Epithelial cell of proximal tubule (primary cell): ENCODE measurements at places on chromosomes 3 and 15.

GRCh38 chr3:122272879-122273278 lies 52.2 kb upstream of the CSTA start:
- DNase-seq: no peak

GRCh38 chr15:73265536-73266153 lies 103.1 kb downstream of the HCN4 start:
- DNase-seq: no peak

- no peak for DNase-seq
Observed at GRCh38 chr15:28889346-28889745, 3.6 kb downstream of the APBA2 start.

DNA sequence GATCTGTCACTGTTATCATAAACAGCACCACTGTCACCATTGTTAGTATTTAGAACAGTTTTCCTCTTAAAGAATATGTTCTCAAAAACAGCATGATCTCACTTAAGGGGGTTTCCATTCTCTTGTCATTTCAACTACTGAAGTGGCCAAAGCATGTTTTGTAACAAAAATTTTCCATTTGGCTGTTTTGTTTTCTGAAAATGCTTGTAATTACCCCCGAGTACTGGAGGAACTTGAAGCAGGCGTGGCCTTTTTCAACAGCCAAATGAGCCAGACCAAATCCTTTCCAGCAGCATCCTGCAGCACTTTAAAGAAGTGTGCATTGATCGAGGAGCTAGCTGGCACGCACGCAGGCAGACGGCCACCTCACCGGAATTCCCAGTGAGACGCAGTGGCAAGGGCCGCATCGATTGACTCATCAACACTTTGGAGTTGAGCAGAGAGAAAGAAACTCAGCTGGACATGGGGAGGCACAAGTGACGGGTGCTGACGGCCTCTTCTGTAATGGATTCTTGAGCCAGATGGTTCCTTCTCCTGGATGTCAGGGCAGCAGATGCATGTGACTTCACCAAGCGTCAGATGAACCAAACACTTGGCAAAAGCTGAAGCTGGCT lies 234.3 kb upstream of the IGF1R start:
- no peak for DNase-seq

DNA sequence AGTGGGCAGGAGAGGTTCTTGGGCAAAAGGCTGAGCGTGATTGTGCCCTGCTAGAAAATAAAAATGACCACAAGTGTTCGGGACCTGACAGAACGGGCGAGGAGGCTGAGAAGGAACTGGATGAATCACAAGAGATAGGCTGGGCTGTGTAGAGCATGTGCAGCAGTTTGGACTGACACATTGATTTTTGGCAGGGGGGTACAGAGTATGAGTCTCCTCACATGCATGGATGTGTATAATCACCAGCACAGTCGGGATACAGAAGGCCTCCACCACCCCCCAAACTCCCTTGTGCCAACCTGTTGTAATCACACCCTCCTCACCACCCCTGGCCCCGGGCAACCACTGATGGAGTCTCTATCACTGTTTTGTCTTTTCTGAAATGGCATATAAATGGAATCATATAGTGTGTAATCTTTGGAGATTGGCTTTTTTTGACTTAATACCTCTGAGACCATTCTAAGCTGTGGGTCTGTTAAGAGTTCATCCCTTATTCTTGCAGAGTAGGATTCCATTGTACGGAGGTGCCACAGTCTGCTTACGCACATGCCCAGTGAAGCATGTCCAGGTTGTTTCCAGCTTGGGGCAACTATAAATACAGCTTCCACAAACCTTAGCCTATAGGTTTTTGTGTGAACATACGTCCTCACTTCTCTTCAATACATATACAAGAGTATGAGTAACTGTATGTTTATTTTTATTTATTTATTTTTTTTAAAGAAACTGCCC lies 438.8 kb downstream of the FOXP1 start:
- DNase-seq: no peak

DNA sequence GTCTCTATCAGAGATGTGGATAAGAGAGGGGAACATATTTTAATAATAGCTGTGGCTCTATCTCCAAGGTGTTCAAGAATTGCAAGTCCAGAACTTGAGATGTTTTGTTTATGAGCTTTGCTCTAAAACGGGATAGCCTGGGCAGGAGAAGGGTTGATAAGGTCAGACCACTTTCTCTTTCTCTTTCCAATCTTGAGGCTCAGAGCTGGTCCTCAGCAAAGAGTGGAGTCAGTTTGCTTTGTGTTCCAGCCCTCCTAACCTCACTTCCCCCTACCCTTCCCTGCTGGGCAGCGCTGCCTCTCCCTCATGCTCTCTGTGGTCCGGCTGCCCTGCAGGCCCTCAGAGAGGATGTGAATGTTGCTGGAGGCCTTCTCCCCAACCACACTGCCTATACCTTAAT lies 13.8 kb downstream of the KLHL6 start:
- DNase-seq: no peak

- DNase-seq: no peak
Observed at GRCh38 chr3:43692971-43693370, 2.2 kb downstream of the ABHD5 start.

DNA sequence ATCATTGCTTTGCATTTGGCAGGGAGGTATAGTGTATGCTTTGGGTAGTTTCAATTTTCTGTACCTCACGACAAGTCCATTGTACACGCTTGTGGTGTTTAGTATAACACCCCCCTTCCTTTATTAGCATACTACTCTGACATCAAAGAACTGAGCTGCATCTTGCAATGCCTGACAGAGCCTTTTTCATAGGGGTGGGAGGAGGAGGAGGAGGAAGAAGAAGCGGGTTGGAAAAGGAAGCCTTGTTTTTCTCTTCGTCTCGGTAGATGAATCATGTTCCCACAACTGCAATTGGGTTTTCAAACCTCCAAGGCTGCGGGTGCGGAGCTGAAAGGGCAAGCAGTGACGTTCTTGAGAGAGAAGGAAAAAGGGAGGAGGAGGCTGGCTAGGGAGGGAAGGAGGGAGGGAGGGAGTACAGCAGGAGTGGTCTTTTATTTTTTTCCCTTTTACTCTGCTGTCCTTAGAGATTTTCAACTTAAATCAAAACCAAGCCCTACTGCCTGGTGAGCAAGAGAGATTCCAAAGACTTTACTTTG lies 175.7 kb downstream of the KLHL25 start:
- DNase-seq: peak; percentile 48

DNA sequence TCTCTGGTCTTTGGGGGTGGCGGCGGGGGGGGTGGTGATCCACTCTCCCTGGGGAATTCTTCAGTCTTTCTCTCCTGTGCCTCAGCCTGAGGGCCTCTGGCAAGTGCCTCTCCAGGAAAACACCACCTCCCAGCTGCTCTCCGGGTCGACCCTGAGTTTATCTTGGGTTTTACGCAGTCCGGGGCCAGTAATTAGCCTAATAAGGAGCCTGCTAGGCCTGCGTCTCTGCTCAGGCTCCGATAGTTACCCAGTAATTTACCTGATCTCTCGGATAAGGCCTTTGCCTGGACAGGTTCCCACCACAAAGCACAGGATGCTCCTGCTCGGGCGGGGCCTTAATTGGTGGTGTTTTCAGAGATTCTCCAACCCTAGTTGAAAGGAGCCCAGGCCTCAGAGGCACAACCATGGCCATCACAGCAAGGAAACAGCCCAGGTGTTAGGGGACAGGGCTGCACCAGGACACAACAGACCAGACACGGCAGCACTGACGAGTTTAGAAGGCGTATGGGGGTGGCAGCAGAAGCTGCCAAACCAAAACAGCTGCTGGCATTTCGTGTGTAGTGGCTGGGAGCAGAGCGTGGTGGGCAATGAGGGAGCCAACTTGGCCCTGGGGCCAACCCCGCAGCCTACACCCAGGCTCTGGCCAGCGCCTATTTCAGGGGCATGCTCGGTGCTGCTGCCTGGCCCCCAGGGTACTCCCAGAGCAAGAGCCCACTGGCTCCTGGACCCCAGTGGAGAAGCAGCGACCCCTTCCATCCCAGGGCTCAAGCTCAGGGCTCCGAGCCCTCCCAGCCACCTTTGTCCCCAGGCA lies 71.4 kb downstream of the KLF13 start:
- no peak for DNase-seq

- DNase-seq: peak; percentile 37
Observed at GRCh38 chr15:98983334-98983733, 24.3 kb downstream of the PGPEP1L start.

DNA sequence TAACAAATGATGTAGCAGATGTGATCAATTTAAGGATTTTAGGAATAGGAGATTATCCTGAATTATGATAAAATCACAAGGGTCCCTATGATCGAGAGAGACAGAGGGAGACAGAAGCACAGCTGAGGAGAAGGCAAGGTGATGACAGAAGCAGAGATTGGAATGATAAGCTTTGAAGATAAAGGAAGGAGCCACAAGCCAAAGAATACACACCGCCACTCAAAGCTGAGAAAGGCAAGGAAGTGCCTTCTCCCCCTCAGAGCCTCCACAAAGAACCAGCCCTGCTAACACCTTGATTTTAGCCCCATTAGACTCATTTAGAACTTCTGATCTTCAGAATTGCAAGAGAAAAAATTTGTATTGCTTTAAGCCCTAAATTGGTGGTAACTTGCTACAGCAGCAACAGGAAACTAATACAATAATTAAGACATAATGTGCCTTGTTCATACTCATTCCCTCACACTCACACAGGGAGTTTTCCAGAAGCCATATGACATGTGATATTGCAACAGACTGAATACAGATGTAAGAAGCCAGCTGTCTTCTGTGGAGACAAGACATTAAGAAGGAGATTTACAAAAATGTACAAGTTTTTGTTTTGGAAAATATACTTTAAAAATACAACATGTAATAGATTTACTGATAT lies 38.2 kb downstream of the TRANK1 start:
- DNase-seq: no peak

GRCh38 chr15:77070180-77070494 lies 772 bp downstream of the TSPAN3 start:
- DNase-seq: no peak

DNA sequence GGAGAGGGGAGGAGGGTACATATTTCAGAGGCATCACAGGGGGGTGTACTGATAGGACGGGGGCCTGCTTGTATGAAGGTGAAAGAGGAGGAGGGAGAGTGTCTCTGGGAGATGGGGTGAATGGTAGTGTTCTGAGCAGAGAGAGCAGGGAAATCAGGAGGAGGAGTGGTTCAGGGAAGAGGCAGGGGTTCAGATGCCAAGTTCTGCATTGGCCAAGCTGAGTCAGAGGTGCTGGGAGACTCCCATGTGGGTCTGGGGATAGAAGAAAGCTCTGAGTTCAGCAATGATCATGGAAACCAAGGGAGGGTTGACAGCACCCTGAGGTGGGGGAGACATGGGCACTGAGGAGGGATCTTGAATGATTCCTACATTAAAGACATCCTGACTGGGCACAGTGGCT lies 3.0 kb downstream of the CYP8B1 start:
- DNase-seq: no peak

GRCh38 chr15:59200560-59200959 lies 6.1 kb upstream of the LDHAL6B start:
- DNase-seq: no peak

DNA sequence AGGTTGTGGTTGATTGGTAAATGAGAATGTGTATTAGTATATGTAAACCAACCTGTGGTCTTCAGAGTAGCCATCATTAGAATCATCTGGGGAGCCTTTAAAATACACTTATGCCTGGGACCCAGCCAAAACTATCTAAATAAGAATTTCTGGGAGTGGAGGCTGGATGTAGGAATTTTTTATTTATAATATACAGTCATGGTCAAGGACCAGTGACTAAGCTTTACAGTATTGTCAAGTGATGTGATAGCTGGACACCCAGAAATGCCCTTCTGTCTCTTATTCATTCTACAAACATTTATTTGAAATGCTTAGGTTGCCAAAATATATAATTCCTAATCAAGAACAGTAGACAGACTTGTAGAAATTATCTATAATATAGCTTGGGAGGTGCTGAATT lies 132.2 kb downstream of the MBNL1 start:
- DNase-seq: no peak

- no peak for DNase-seq
Observed at GRCh38 chr3:168285506-168285905, 189.8 kb upstream of the GOLIM4 start.

GRCh38 chr3:78645628-78646310 lies 1122.0 kb downstream of the ROBO1 start:
- peak; percentile 78 for DNase-seq

- DNase-seq: no peak
Observed at GRCh38 chr3:23099677-23100076, 103.5 kb upstream of the UBE2E2 start.

DNA sequence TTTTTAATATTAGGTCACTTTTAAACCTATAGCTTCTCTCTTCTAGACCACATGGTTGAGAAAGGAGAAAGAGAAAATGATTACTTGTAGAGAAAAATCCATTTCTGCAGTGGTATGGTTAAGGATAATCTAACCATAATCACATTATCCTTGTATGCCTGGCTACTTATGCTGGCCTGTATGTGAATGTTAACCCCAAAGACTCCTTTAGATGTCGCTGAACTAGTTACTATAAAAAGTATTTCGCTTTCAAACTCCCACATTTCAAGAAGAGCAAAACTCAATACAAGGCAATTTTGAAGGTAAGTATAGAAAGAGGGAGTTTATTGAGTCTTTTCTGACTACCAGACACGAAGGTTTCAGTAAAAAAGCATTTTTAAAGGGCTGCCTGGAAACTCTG lies 2.2 kb downstream of the KCTD6 start:
- no peak for DNase-seq

DNA sequence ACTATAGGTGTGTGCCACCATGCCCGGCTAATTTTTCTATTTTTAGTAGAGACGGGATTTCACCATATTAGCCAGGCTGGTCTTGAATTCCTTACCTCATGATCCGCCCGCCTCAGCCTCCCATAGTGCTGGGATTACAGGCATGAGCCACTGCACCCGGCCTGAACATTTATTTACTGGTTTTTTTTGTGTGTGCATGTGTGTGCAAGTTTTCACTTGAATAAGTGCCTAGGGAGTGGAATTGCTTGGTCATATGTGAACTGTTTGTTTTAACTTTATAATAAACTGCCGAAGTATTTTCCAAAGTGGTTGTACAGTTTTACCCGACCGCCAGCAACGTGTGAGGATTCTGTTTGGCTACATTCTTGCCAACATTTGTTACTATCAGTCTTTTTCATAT lies 14.1 kb downstream of the BBS4 start:
- DNase-seq: no peak

- DNase-seq: no peak
Observed at GRCh38 chr3:126965526-126966080, 17.3 kb upstream of the PLXNA1 start.

- DNase-seq: no peak
Observed at GRCh38 chr3:135966271-135966961, 888 bp downstream of the PPP2R3A start.

DNA sequence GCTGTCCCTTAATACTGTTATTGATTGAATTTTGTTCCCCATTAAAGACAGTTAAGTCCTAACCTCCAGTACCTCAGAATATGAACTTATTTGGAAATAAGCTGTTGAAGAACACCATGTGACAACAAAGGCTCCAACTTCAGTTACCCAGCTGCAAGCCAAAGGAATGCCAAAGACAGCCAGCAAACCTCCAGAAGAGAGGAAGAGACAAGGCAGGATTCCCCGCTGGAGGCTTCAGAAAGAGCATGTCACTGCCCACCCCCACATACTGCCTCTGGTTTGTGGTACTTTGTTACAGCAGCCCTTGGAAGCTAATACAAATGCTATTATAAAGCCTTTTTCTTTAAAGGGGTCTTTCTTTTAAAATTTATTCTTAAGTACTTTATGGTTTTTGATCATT lies 18.4 kb upstream of the NEK10 start:
- DNase-seq: no peak
